ENCODE measurements at places on chromosomes 4 and X.
A peak's percentile ranks its signal among the peaks of the same experiment; 100 is the strongest.

DNA sequence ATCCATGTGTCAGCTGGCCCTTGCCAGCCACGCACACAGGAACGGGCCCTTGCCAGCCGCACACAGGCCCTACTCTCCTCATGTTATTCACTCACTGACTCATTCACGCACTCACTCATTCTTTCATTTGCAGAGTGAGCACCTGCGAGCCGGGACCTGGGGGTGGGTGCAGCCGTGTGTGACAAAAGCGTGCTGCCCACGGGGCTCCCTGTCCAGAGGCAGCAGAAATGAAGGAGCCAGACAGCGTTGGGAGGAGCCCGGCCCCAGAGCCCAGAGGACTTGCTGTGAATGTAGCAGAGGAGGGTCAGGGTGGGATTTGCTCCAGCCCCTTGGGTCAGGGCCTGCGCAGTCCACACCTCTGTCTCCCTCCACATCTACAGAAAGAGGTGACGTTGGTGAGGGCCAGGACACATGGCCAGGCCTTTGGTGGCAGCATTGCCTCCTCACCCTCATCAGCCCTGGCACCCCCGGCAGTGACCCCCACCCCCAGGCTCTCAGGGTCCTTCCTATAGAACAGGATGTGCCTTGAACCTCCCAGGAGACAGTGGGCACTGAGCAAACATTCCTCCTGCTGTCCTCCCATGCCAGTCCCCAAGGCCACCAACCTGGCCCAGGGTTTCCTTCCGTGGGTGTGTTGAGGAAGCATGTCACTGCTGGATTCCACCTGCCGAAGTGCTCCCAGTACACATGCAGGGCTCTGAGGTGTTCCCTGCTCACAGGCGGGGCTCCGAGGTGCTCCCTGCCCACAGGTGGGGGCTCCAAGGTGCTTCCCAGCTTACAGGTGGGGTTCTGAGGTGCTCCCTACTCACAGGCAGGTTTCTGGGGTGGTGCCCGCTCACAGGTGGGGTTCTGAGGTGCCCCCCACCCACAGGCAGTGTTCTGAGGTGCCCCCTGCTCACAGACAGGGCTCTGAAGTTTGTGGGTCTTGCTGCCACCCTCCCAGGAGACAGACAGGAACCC lies 105.7 kb downstream of the HMX1 start:
- no peak for DNase-seq

GRCh38 chrX:78102091-78102490 lies 2.0 kb upstream of the PGK1 start:
- no peak for DNase-seq

DNA sequence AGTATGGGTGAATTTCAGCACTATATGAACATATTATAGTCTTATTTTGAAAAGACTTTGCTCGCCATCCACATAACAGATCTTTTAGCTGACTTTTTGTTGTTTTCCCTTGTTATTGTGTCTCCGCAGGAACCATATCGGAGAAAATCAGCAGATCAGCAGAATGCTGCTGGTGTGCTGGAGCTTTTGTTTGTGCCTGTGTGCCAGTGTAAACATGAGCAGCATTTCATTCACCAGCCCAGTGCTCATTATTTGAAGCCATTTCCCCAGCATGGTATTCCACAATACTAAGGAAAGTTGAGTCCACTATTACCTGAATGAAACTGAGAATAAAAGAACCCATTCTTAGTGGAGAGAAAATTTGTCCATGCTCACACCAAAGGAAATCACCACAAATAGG lies 261.8 kb upstream of the ARX start:
- no peak for DNase-seq

DNA sequence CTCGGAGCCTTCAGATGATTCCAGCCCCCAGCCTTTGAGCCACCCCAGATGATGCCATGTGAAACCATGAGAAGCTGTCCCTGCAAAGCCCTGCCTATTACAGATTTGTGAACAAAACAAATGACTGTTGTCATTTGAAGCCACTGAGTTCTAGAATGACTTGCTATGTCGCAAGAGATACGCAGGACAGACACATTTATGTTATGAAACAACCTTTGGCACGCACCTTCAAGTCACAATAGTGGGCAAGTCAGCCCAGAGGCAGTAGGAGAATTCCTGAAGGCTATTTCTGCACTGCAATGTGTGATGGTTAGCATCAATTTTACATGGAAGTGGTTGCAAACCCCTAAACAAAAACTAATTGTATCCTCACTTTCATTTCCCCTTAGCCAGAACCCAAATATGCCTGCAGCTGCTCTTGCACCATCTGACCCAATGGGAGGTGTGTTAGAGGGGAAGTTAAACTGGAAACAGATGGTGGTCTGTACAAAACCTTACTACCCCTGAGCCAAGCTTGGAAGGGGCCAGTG lies 174.4 kb upstream of the ATP6AP2 start:
- DNase-seq = no peak

- DNase-seq = no peak
Observed at GRCh38 chrX:69195192-69195591, 29.9 kb upstream of the PJA1 start.

DNA sequence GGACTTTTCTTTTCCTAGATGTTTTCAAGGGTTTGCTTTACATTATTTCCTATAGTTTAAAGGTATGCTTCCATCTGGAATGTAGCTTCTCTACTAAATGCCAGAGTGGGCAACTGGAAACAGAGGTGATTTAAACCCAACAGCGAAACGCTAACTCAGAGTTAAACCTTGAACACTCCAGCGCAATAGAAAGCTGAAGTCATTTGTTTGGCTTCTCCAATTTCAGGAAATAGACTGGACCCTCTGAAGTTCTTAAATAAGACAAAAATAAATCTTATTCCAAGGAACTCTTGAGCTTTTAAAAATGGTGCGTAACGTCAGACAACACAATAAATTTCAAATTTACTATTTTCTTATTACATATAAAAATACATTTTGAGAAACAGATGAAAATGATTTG lies 1560.0 kb upstream of the TENM3 start:
- no peak for DNase-seq

- DNase-seq = no peak
Observed at GRCh38 chrX:40709395-40709794, 25.9 kb downstream of the MED14 start.

DNA sequence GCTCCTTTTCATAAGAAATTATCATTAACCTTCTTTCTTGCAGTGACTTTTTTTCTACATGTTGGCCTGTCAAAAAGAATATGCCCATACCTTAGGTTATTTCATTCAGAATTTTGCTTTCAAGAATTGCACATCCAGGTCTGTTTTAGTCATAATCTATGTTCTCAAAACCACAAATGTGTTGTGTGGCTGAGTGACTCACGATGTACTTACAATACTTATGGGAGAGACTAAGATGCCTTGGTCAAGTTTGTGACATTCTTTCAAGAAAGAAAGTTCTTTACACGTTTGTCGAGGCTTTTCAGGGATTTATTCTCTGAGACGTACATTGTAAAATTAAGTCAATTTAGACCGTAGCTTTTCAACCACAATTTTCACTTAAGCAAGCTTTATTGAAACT lies 396.7 kb downstream of the FSTL5 start:
- DNase-seq = no peak

DNA sequence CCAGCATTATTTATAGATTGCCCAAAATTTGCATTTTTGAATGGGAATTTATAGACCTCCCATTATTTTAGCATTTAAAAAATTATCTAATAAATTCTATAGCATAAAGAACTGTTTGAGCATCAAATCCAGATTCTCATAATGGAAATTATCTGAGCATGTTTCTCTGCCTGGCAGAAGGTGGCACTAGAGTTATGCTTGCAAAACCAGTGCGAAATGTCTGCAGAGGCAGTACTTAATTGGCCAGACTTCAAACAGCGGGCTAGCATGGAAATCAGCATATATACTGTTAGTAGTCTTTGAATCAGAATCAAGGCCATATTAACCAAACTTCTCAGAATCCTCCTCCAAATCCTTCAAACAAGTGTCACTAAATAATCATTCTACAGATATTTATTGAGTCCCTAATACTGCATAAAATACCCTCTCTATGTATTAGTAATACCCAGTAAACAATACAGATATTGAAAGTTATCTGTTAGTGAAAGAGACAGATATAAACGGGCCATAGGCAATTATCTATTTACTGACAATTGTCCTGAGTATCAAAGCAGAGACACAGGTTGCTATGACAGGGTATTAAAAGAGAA lies 78.7 kb upstream of the DCLK2 start:
- peak; percentile 67 for DNase-seq

GRCh38 chr4:114265342-114265741 lies 285.9 kb upstream of the ARSJ start:
- DNase-seq = peak; percentile 73

- no peak for DNase-seq
Observed at GRCh38 chrX:103513476-103514108, 5.7 kb downstream of the RAB40A start.

DNA sequence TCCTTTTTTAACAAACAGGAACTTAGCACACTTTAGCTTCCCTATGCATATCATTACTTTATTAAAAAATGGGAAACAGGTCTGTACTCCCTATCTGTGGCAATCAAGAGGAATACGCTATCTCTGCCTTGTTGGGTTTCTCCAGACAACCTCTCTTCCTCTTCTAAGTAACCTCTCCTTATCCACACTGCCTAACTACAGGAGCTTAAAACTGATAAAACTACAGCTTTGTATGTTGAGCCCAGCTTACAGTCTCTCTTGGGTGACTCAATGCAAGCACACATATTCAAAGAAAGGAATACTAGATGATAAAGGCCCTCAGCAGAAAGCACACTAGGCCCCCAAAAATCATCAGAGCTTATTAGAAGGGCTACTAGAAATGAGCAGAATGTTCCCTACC lies 8.9 kb downstream of the NUP62CL start:
- no peak for DNase-seq

DNA sequence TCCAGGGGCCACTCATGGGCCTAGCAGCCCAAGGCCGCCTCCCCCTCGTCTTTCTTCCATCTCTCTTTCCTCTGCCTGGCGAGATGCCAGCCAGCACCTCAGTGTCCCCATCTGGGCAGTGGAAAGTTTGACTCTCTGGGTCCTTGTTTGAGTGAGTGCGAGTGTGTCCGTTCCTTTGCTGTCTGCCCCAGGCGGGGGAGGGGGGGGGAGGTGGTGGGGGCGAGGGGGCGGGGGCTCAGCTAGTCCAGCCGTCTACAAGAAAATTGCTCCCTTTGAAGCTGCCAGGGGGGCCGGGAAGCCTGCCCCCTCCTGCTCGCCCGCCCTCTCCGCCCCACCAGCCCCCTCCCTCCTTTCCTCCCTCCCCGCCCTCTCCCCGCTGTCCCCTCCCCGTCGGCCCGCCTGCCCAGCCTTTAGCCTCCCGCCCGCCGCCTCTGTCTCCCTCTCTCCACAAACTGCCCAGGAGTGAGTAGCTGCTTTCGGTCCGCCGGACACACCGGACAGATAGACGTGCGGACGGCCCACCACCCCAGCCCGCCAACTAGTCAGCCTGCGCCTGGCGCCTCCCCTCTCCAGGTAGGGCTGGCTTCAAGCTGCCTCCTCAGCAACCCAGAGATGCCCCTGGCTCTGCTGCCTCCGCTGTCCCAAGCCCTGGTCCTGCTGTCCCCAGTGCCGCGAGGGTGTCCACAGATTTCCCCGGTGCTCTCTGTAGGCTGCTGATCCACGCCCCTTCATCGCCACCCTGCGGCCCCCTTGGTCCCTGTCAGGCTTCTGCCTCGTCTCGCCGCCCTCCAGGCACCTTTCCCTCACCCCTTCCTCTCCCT lies at the start of gene BGN:
Gene BGN, plus strand, starts transcription at position 440 of the 821 bp plus-strand sequence. CDS start 9,652 bp downstream, outside the sequence.
- peak; percentile 24 for DNase-seq

- no peak for DNase-seq
Observed at GRCh38 chr4:69032847-69033638, 63.2 kb upstream of the UGT2B7 start.

- no peak for DNase-seq
Observed at GRCh38 chr4:128284317-128284716, 3.3 kb downstream of the PGRMC2 start.

GRCh38 chr4:189046642-189047041 lies 894.0 kb upstream of the FRG1 start:
- no peak for DNase-seq

GRCh38 chr4:138110815-138111214 lies 131.3 kb downstream of the SLC7A11 start:
- no peak for DNase-seq

DNA sequence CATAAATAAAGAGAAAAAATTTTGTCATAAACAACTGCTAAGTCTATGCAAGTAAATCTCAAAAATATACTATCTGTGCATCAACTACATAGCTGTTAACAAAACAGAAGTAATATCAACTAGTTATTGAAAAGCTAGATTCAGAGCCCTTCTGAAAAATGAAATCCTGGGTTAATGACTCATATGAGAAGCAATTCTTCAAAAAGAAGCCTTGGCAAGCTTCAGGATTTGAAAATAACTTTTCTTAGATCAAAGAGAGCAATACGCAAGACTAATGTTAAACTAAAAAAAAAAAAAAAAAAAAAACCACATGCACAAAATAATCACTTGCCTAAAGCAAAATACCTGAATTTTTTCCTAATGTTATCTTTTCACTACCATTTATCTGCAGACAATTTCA lies 566.1 kb upstream of the BOD1L1 start:
- DNase-seq = no peak

- DNase-seq = no peak
Observed at GRCh38 chr4:66691101-66691500, 854.2 kb downstream of the CENPC start.

DNA sequence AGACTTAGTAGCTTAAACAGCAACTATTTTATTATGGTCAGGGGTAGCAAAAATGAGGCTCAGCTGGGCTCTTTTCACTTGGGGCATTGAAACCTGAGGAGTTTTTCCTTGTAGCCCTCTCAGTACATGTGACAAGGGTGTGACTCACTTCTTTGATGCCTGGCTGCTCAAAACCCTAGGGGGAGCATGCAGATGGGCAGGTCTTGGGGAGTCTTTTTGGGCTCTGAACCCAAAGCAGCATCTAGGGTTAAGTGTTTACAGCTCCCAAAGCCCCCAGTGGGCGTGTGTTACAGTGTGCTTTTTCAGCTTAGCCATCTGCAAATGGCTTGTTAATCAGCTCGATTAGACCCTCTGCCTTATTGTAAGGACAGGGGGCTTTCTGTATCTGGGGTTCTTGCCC lies 1752.7 kb downstream of the PCDH7 start:
- DNase-seq = no peak

GRCh38 chr4:142532054-142532453 lies 314.0 kb downstream of the INPP4B start:
- DNase-seq = no peak

- DNase-seq = no peak
Observed at GRCh38 chr4:19123681-19124080, 1102.1 kb upstream of the LCORL start.

DNA sequence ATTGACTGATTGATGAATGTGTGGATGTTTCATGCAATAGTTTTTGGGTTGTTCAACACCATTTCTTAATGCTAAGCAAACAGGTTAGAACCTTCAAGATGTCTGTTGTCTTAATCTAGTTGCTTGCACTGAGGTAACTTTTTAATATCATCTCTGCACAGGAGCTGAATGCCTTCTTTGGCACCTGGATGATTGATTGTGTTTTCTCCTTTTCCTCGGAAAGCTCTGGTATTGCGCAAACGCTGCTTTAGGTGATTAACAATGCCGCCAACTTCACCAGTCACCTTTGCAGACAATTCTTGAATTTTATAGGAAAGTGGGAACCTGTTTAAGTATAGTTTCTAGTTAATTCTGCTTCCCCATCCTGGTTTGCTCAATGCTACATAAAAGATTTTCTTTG lies 48.2 kb downstream of the RTL9 start:
- DNase-seq = no peak

- DNase-seq = no peak
Observed at GRCh38 chr4:26424838-26425237, 65.4 kb downstream of the CCKAR start.
